ENCODE measurements at places on chromosomes 16 and 17.

DNA sequence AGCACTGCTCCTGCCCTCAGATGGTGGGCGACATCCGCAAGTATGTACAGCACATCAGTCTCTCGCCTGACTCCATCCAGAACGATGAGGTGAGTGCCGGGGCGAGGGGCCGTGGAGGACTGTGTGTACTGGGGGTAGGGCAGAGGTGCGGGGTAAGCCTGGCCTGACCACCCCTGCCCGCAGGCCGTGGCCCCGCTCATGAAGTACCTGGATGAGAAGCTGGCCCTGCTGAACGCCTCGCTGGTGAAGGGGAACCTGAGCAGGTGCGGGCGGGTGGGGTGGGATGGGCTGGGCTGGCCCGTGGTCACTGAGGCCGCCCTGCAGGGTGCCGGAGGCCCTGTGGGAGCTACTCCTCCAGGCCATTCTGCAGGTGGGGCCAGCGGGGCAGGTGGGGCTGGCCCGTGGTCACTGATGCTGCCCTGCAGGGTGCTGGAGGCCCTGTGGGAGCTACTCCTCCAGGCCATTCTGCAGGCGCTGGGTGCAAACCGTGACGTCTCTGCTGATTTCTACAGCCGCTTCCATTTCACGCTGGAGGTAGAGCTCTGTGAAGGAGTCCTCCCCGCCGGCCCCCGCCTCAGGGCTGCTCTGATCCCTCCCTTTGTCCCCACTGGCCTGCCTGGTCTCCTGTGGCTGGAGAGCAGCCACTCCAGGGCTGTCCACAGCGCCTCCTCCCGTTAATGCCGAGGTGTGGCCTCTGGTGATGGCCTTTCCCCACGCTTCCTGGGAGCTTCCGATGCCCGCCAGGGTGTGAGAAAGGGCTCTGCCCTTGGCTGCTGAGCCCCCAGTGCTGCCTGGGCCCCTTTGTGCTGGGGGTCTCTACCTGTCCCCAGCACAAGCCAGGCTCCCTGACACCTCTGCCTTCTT is 5.0 kb downstream of the TSR3 start:
- H3K4me1 ChIP-seq, result peaks cover 18% of the 10 kb centered on the region
- no peak overlapping the region for H3K27ac ChIP-seq
- H3K4me3 ChIP-seq, result no peak overlapping the region
- DNase-seq, result no peak
- H3K27me3 ChIP-seq, result no peaks in the 10 kb centered on the region
- peaks cover 34% of the 10 kb centered on the region for H3K36me3 ChIP-seq

DNA sequence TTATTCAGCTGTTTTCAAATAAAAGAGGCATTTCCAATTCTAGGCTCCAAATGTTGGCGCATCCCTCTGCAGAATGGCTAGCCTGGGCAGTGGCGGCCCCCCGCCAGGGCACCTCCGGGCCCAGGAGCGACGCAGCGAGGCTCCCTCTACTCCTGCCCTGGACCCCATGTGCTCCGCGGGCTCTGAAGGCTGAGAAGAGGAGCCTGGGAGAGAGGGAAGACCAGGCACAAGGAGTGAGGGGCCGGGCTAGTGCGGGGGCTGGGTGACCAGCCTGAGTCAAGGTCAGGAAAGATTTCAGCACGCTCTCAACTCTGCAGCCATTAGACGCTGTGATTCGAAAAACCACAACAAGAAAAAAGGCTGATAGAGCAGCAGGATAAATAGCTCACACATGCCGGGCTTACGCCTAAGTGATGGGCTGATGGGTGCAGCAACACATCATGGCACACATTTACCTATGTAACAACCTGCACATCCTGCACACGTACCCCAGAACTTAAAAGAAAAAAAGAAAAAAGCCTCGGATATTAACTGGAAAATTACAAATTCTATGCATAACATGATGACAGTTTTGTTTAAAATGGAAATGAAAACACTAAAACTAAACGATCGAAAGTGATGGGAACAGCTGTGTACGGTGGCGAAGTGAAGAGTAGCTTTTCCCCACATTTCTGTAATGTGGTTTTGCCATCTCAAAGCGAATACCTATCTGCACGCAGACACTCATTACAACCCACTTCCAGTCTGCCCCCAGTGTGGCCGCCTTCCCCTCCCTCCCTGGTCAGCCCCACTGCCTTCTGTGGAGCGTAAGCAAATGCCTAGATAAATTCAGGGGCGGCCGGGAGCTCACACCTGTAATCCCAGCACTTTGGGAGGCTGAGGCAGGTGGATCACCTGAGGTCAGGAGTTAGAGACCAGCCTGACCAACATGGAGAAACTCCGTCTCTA is 44.4 kb downstream of the MAP1LC3B start:
- no peak overlapping the region for H3K4me3 ChIP-seq
- no peak for DNase-seq

- H3K36me3 ChIP-seq, result no peaks in the 10 kb centered on the region
- peak overlapping the region; percentile 19 for H3K27ac ChIP-seq
- no peak overlapping the region for H3K4me3 ChIP-seq
- DNase-seq, result peak; percentile 55
- no peaks in the 10 kb centered on the region for H3K4me1 ChIP-seq
Observed at GRCh38 chr16:16025214-16025968, 76.0 kb downstream of the ABCC1 start.

DNA sequence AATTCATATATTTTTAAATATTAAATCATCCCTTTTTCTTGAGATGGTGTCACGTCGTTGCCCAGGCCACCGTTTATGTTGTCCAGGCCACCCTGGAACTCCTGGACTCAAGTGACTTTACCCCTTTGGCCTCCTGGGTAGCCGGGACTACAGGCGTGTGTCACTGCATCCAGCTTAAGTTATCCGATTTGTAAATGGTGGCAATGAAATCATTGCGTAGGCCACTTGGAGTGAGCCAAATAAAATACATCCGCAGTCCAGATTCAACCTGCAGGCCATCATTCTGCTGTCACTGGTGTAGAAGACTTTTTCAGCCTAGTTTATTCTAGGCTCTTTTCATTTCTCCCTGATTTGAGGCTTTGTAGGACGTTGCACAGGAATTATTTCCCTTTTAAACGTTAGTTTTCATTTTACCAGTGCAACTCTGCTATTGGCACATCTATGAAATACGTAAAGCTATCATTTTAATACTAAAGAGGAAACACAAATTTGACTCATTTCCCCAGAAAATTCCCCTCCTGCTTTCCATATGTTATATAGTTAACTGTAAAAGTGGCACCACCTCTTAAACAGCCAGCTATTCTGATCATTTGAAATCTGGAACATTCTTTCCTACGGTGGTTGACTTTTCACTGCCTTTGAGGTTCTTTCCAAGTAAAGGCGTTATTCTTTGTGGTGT is 449.8 kb downstream of the MAF start:
- no peak overlapping the region for H3K27ac ChIP-seq
- no peaks in the 10 kb centered on the region for H3K36me3 ChIP-seq
- DNase-seq, result no peak
- H3K4me3 ChIP-seq, result no peak overlapping the region
- H3K4me1 ChIP-seq, result no peaks in the 10 kb centered on the region
- H3K27me3 ChIP-seq, result no peaks in the 10 kb centered on the region

DNA sequence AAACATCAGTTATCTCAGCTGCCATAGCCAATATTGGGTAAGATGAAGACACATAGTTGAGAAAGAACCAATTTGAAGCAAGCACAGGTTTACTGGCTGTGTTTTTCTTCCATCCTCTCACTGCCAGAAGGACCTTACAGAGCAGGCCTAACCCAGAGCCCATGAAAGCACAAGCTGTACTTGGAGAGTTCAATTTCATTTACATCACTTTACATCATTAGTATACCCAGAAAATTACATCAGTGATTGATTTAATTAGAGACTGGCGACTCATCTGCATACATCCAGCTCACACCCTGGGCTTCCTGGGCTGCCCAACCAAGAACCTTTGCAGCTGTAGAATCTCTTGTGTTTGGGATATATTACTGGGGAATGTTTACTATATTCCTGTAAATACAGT is 23.7 kb downstream of the LRRC36 start:
- no peak overlapping the region for H3K4me3 ChIP-seq
- H3K27me3 ChIP-seq, result no peaks in the 10 kb centered on the region
- H3K4me1 ChIP-seq, result no peaks in the 10 kb centered on the region
- no peak overlapping the region for H3K27ac ChIP-seq

DNA sequence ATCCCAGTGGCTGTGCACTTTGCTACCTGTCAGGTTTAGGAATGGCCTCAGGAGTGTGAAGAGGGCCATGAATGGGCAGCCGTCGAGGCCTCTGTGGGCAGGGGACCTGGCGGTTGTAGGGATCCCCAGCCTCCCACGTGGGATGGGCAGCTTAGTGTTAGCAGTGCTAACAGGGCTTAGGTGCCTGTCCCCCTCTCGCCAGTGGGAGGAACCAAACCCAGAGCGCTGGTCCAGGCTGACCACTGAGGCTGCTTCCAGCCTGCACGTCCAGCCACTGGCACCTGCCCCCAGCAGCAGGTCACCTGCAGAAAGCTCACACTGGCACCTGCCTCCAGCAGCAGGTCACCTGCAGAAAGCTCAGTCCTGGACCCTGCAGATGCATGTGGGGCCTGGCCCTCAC is 162.2 kb upstream of the CIBAR2 start:
- H3K4me3 ChIP-seq, result no peak overlapping the region
- no peaks in the 10 kb centered on the region for H3K36me3 ChIP-seq
- no peaks in the 10 kb centered on the region for H3K4me1 ChIP-seq
- no peak for DNase-seq
- no peaks in the 10 kb centered on the region for H3K27me3 ChIP-seq
